ENCODE measurements at places on chromosomes 3 and 15.

DNA sequence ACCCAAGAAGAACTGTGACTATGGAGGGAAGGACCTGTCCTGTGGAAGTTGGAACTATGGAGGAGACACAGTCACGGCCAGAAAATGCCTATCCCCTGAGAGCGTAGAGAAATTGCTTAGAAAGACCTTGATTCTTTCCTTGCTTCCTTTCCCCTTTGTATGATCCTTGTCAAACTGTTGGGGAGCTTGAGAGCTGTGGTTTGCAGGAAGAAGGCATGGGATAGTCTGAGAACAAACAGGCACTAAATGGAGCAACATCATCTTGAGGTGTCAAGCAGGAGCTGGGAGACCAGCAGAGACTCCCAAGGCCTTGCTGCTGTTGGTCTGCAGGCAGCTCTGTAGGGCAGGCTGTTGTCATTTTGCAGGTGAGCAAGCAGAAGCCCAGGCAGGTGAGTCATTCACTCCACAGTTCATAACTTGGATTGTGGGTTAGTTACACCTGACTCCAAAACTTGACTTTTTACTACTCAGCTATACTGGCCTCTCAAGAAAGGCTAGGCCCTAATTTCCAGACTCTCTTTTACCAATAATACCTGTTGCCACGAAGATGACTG is 298.9 kb downstream of the LRTM1 start:
- no peak for DNase-seq

DNA sequence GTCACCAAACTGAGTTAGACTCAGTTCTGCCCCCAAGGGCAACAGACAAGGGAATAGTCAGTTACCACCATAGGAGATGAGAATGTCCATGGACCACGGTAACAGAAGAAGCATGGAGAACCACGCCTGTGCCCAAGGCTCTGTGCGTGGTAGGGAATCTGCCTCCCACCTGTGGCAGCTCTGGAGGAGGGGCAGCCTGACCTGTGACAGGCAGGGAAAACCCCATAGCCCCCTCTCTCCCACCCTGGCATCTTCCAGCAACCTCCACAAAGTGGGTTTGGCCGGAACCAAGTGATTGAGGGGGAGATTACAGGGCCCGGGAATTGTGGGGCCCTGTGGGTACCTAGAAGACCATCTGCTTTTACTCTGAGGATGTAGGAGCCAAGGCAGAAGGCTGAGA is 14.3 kb upstream of the LTF start:
- no peak for DNase-seq

GRCh38 chr3:6771171-6771570 is 89.7 kb upstream of the GRM7 start:
- DNase-seq, result no peak

- no peak for DNase-seq
Measured at GRCh38 chr3:129461022-129461421, 21.0 kb downstream of the IFT122 start.

GRCh38 chr15:31223478-31224350 is 102.9 kb upstream of the KLF13 start:
- no peak for DNase-seq

DNA sequence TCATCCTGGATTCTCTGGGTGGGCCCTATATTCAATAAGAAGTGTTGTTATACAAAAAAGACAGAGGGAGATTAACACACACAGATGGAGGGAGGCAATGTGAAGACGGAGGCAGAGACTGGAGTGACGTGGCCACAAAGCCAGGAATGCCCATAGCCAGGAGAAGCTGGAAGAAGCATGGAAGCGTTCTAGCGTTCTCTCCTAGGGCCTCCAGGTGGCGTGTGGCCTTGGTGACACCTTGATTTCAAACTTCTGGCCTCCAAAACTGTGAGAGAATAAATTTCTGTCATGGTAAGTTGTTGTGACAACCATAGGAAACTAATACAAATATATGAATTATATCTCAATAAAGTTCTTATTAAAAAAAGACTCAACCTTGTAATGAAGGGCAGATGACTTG is 21.3 kb downstream of the THBS1 start:
- no peak for DNase-seq

- DNase-seq, result no peak
Measured at GRCh38 chr3:108820586-108820985, 2.0 kb upstream of the TRAT1 start.

All from stimulated activated CD4-positive, alpha-beta T cell treated with anti-CD3 and anti-CD28 coated beads, TNF-alpha, amount 100 ng/mL, for 1 hour (primary cell).